HCT116 (cell line): ENCODE measurements at places on chromosomes 5 and 9. TPM values are rescaled to one million over a fixed set of nuclear protein-coding genes. Genes with fewer than 3 reads are reported as not detected.
A peak's percentile ranks its signal among the peaks of the same experiment; 100 is the strongest.

RANBP6 gene
- 12.7 TPM for total RNA-seq

FAXDC2 gene
- 0.22 TPM for total RNA-seq

SHOC1 gene
- total RNA-seq, result 1.1 TPM

GRCh38 chr9:89844075-89844474 is 239.3 kb downstream of the GADD45G start:
- DNase-seq, result no peak

DNA sequence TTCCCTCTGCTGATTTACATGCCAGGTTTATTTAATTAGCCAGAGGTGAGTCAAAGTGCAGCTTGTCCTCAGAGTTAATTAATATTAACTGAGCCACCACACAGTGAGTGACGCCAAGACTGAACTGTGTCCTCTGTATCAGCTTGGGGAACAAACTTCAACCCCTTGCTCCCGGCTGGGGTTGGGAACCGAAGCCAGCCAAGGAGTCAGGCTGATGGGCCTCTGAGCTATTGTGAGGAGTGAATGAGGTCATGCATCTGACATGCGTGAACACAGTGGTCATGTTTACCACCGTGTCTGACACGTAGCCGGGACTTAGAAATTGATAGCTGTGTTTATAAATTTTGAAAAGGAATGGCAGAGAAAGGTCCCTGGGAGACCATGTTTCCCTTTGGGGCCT is 17.1 kb downstream of the IGIP start:
- DNase-seq, result no peak

DNA sequence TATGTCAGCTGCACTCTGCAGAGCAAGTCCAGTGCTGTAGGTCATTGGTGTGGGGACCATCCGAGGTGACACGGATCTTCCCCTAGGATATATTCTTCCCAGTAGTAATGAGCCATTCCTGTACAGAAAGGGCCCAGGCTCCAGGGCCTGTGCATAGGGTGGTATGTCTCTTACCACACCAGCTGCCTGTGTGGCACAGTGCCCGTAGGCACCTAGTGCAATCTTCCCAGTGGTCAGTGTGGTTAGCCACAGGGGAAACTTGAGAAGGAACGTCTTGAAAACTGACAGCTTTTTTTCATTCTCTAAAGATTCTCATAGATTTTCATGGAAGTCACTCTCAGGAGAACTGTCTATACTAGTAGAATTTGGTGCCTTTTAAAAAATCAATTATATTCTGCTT is 39.8 kb downstream of the CYSTM1 start:
- DNase-seq, result no peak

- DNase-seq, result peak; percentile 22
Observed at GRCh38 chr5:7927466-7928375, 58.8 kb downstream of the MTRR start.
